ENCODE measurements at places on chromosomes 6 and 20.

GRCh38 chr20:23643659-23644058 is 5.9 kb upstream of the CST3 start:
- DNase-seq = no peak

DNA sequence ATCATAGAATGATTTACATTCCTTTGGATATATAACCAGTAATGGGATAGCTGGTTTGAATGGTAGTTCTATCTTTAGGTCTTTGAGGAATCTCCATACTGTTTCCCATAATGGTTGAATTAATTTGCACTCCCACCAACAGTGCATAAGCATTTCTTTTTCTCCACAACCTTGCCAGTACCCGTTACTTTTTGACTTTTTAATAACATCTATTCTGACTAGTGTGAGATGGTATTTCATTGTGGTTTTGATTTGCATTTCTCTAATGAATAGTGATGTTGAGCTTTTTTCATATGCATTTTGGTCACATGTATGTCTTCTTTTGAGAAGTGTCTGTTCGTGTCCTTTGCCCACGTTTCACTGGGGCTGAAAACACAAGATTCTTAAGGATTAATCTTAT is 107.3 kb downstream of the TINAG start:
- DNase-seq = no peak

DNA sequence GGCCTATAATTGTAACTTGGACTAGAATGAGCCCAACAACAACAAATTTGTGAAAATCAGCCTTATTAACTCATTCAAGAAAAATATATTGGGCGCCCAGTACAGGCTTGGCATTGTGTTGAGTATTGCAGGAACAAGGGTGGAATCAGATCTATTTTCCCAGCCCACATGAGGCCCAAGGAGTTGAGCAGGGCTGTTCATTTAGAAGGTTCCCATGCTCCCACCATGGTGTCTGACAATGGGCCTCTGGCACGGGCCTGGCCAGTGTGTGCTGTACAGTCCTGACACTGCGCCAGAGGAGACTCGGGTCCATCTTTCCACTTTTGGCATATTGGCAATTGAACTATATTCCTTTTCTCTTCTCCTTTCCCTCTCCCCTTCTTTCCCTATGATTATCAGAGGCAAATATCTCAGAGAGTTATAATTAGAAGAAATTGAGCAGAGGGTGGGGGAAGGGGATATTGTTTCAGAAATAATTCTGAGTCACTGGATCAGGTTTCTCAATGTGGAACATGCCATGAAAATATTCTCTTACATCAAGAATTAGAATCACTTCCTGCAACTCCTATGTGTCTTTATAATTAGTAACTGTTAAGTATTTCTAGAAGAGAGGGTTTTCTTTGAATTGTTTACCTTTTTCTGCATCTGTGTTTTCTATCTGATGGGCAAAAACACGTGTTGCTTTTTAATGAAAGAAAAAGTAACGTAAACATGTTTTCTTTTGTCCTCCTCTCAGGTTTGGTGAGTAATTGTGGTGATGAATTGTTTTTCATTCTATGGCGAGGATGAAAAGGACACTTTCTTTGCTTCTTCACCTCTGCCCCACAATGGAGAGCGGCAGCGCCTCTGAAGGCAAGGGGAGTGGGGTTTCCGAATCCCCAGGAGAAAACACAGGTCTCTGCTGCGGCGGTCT is 209.4 kb downstream of the FOXA2 start:
- no peak for DNase-seq

DNA sequence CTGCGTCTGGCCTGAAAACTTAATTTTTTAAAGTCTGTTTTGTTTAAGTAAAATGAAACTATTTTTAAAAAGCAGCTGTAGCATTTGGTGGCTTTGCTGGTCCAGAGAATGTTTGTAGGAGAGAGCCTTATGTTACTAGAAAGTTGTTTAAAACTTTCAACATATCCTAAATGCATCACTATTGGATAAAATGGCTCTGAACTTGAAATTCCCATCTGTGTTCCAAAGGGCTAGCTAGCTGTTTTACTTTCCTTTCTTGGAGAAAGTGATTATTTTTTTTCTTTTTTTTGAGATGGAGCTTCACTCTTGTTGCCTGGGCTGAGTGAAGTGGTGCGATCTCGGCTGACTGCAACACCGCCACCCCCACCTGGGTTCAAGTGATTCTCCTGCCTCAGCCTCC is 2.5 kb downstream of the SYNJ2 start:
- DNase-seq = no peak

DNA sequence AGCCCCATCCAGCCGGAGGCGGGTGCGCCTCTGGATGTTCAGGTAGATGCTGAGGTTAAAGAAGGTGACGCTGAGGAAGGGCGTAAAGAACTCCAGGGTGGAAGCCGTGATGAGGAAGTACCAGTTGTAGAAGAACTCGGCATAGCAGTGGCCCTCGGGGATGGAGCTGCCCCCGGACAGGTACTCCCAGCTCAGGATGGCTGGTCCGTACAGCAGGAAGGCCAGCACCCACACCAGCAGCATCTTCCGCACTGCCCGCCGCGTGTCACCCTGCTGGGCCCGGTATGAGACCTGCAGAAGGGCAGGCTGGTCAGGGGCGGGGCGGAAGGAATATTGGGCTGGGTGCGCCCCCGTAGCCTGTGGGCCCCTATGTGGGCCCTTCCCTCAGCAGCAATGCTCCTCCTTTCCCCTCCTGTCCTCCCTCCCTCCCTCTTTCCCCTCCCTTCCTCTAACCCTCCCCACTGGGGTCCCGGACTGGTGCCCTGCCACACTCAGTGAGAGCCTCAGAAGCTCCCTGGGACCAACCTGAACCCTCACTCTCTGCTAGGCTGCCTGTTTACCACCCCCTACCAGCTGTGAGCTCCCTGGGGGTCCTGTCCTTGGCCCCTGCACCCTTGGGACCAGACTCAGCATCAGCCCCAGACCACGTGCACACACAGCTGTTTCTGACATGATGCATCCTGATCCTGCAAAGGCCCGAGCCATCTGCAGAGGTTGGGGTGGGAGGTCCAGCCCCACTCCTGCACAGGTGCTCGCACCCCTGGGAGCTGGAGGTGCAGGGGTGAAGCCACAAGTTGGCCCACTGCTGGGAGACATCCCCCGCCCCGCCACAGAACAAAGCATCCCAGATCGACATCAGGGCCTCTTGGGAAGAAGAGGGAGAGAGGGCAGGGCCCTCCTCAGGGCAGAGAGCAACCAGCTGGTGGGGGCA is 3.2 kb downstream of the HRH3 start:
- DNase-seq = no peak
